GM12878 (cell line): ENCODE measurements at places on chromosomes 2 and 18. TPM values are rescaled to one million over a fixed set of nuclear protein-coding genes. Genes with fewer than 3 reads are reported as not detected.
A peak's percentile ranks its signal among the peaks of the same experiment; 100 is the strongest.

DNA sequence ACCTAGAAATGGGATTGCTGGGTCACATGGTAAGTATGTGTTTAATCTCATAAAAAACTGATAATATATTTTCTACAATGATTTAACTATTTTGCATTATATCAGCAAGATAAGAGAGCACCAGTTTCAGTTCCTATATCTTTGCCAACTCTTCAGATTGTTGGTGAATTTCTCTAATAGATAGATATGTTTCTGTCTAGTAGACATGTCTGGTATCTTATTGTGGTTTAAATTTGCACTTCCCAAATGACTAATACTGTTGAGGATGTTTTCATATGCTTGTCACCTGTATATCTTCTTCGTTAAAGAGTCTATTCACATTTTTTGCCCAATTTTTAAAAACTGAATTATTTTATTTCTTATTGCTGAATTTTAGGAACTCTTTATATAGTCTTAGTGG lies 113.8 kb upstream of the UXS1 start:
- no peak overlapping the region for H3K4me3 ChIP-seq
- no peaks in the 10 kb centered on the region for H3K36me3 ChIP-seq
- no peak overlapping the region for H3K27ac ChIP-seq
- no peaks in the 10 kb centered on the region for H3K27me3 ChIP-seq
- no peaks in the 10 kb centered on the region for H3K4me1 ChIP-seq
- DNase-seq: no peak

DNA sequence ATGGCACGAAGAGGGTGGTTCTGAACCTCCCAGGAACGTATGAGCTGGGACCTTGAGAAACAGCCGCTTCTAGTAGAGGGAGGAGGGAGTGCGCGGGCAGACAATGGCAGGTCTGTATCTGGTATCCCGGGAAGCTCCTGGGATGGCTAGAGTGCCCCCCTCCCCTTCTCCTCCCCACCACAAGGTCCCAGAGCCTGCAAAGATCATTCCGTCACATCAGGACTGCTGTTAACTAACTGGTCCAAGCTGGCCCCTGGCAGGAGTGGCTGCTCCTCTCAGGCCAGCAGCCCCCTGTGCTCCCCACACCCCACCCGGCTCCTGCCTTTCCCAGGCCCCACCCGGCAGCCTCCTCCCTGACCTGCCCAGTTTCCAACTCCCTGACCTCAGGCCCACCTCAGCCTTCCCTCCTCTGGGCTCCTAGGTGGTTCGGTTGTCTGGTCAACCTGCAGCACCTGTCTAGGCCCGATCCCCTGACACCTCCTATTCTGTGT lies 75.0 kb downstream of the TPO start:
- H3K36me3 ChIP-seq: no peaks in the 10 kb centered on the region
- no peak overlapping the region for H3K27ac ChIP-seq
- no peak overlapping the region for H3K4me3 ChIP-seq
- no peak for DNase-seq
- no peaks in the 10 kb centered on the region for H3K27me3 ChIP-seq

- H3K27me3 ChIP-seq: no peaks in the 10 kb centered on the region
- H3K27ac ChIP-seq: peak overlapping the region; percentile 99
- no peaks in the 10 kb centered on the region for H3K36me3 ChIP-seq
- H3K4me1 ChIP-seq: peaks cover 30% of the 10 kb centered on the region
Measured at GRCh38 chr2:231680285-231680991, 27.9 kb upstream of the PTMA start.

- no peak for DNase-seq
- peaks cover 4% of the 10 kb centered on the region for H3K27me3 ChIP-seq
Measured at GRCh38 chr2:120914839-120915521, 179.3 kb downstream of the GLI2 start.

The UGT1A3 gene
- not detected in 2 replicates for total RNA-seq

The VWA3B gene
- not detected in 2 replicates for total RNA-seq

GRCh38 chr2:122422384-122422991 lies 667.0 kb downstream of the TSN start:
- H3K27me3 ChIP-seq: no peaks in the 10 kb centered on the region
- H3K27ac ChIP-seq: no peak overlapping the region
- no peaks in the 10 kb centered on the region for H3K36me3 ChIP-seq
- no peak overlapping the region for H3K4me3 ChIP-seq
- no peaks in the 10 kb centered on the region for H3K4me1 ChIP-seq
- DNase-seq: no peak

DNA sequence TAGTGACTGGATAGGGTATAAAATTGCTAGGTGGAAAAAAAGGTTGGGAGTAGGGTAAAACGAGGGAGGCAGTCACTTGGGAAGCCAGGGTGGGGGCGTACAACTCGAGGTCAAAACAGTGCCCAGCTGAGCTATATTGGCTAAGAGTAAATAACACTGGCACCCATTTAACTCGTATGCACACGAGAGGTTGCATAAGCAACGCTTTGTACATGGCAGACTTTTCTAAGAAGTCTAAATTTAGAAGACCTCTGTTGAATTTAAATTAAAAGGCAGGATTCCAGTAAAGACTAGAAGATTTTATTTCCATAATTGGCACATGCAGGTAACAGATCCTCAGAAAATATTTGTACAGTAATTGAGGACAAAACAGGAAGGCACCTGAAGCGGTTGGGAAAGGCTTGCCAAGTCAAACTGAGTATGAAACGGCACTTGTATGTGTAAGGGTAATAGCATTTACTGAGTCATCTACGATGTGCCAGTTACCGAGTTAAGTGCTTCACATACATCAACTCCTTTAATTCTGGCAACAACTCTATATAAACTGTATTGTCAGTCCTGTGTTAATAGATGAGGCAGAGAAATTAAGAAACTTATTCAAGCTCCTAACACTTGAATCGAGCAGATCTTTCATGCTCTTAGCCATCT lies 1.4 kb upstream of the MALT1 start:
- H3K4me1 ChIP-seq: peaks cover 25% of the 10 kb centered on the region
- peak overlapping the region; percentile 93 for H3K27ac ChIP-seq
- H3K36me3 ChIP-seq: no peaks in the 10 kb centered on the region
- no peaks in the 10 kb centered on the region for H3K27me3 ChIP-seq
- peak; percentile 31 for DNase-seq

The FNDC4 gene
- 0.16 and 0.21 TPM in 2 replicates for total RNA-seq

GRCh38 chr18:37442477-37442876 lies 123.1 kb downstream of the CELF4 start:
- no peak overlapping the region for H3K4me3 ChIP-seq
- H3K36me3 ChIP-seq: no peaks in the 10 kb centered on the region
- H3K27me3 ChIP-seq: no peaks in the 10 kb centered on the region
- H3K4me1 ChIP-seq: no peaks in the 10 kb centered on the region; the same call in 1 of the 2 replicates
- DNase-seq: no peak
- H3K27ac ChIP-seq: no peak overlapping the region

The TDRD15 gene
- not detected in 2 replicates for total RNA-seq

GRCh38 chr18:70598406-70598805 lies 309.6 kb downstream of the SOCS6 start:
- no peaks in the 10 kb centered on the region for H3K4me1 ChIP-seq
- no peak overlapping the region for H3K27ac ChIP-seq
- H3K27me3 ChIP-seq: no peaks in the 10 kb centered on the region
- H3K4me3 ChIP-seq: no peak overlapping the region
- no peaks in the 10 kb centered on the region for H3K36me3 ChIP-seq

GRCh38 chr2:59314031-59314766 lies 1073.1 kb upstream of the FANCL start:
- H3K27me3 ChIP-seq: no peaks in the 10 kb centered on the region
- no peak for DNase-seq
- H3K4me3 ChIP-seq: no peak overlapping the region
- no peaks in the 10 kb centered on the region for H3K36me3 ChIP-seq

DNA sequence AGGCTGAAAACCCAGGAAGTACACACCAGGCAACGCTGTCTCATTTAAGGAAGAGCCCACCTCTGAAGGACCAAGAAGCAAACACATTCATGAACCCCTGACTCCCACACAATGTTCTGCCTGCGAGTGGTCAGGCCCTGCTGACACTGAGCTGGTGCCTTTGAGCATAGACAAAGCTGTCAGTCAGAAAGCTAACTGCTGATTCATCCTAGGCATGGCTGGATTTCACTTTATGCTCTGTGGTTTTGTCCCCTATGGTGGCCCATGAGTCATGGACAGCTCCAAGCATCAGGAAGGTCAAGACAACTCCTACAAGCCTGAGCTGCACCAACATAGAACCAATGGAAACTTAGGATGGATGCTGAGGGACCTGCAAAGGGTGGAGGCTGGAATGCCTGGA lies 78.9 kb downstream of the UXS1 start:
- H3K36me3 ChIP-seq: peaks cover 5% of the 10 kb centered on the region
- H3K4me3 ChIP-seq: no peak overlapping the region
- no peak overlapping the region for H3K27ac ChIP-seq
- no peaks in the 10 kb centered on the region for H3K4me1 ChIP-seq
- H3K27me3 ChIP-seq: no peaks in the 10 kb centered on the region

The ASAP2 gene
- 0.10 and 0.13 TPM in 2 replicates for total RNA-seq

DNA sequence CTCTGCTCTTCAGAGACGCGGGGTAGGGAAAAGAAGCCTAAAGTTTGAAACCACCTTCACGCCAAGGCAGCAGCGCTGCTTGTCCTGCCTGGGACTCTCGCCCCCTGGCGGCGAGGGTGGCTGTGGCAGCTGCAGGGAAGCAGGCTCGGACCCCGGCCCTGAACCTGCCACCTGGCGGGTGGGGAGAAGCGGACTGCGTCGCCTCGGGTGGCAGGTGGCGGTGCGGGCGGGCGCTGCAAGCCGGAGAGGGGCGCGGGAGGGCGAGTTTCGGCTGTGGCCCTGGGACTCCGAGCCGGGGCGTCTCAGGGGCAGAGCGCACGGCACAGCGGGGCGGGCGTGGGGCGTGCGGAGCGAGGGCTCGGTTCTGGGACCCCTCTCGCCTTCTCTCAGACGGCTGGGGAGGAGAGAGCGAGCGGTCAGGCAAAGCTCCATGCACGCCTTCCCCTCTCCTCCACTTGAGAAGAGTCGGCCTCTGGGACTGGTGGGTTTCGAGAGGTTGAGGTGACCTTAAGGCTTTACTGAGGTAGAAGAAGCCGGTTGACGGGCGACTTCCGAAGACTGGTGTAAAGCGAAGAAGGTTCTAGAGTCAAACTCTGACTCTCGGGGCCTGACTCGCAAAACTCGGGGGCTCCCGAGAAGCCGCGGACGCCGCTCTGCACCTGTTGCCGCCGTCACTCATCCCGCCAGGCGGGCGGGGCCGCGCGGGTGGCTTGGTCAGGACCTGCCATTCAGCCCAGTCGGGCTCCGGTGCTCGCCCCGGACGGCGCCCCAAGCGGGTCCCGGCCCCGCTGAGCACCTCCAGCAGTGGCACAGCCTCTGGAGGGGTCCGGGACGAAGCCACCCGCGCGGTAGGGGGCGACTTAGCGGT lies 1.1 kb upstream of the BOLL start:
- no peaks in the 10 kb centered on the region for H3K36me3 ChIP-seq
- H3K27me3 ChIP-seq: no peaks in the 10 kb centered on the region
- no peak for DNase-seq
- no peak overlapping the region for H3K4me3 ChIP-seq
- no peak overlapping the region for H3K27ac ChIP-seq
- no peaks in the 10 kb centered on the region for H3K4me1 ChIP-seq

- peak; percentile 80 for DNase-seq
- H3K27me3 ChIP-seq: no peaks in the 10 kb centered on the region
- peak overlapping the region; percentile 43; the same call in 1 of the 2 replicates for H3K4me3 ChIP-seq
- peaks cover 2% of the 10 kb centered on the region; the same call in 1 of the 2 replicates for H3K36me3 ChIP-seq
Measured at GRCh38 chr2:73963385-73964120, 21.2 kb upstream of the TET3 start.

The ACKR3 gene
- total RNA-seq: 7.0 and 7.4 TPM in 2 replicates

The WNT6 gene
- total RNA-seq: 0.44 TPM in 1 of 2 replicates, not detected in the other

- H3K36me3 ChIP-seq: no peaks in the 10 kb centered on the region
- H3K27me3 ChIP-seq: peaks cover 2% of the 10 kb centered on the region
- no peak overlapping the region for H3K4me3 ChIP-seq
- H3K27ac ChIP-seq: no peak overlapping the region
- H3K4me1 ChIP-seq: no peaks in the 10 kb centered on the region
Measured at GRCh38 chr18:37322492-37323035, 243.0 kb downstream of the CELF4 start.

The GREB1L gene
- 0.03 TPM in 1 of 2 replicates, not detected in the other for total RNA-seq

DNA sequence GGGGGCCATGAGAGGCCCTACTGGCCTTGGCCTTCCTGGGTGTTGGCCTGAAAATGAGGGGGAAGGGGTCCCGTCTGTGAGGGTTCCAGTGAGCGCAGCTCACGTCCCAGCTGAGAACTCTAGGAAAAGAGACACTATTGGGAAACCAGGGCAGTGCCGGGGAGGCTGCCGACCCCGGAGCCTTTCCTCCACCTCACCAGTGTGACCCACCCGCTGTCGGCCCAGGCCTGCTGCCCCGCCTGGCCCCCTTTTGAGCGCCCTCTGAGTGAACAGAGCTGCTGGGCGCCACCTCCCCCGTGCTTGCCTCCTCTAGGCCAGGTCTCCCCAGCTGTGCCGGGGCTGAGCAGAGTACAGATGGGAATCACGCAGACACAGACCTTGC lies 17.5 kb upstream of the ARHGEF4 start:
- no peak for DNase-seq
- no peaks in the 10 kb centered on the region for H3K36me3 ChIP-seq
- H3K4me1 ChIP-seq: peaks cover 9% of the 10 kb centered on the region
- no peak overlapping the region for H3K4me3 ChIP-seq
- H3K27ac ChIP-seq: no peak overlapping the region

The DYTN gene
- total RNA-seq: not detected in 2 replicates

GRCh38 chr2:207231967-207232366 lies 66.2 kb upstream of the KLF7 start:
- no peaks in the 10 kb centered on the region for H3K36me3 ChIP-seq
- H3K27me3 ChIP-seq: no peaks in the 10 kb centered on the region
- H3K4me3 ChIP-seq: no peak overlapping the region
- no peaks in the 10 kb centered on the region for H3K4me1 ChIP-seq

DNA sequence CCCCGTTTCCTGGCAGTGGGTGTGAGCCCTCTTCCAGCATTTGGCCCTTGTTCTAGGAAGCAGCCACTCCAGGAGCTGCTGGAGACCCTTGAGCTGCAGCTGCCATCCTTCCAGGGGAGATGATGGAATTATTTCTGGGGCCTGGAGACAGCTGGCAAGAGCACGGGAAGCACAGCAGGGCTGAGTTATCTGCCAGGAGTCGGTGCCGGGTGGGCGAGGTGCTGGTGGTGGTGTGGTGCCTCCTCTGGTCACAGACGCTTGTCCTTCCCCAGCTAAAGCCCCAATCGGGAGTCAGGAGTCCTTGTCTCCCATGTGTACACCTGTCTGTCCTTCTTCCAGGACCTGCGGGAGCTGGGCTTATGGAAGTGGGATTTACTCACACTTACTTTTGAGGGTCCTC lies 36.0 kb downstream of the DPYSL5 start:
- H3K27me3 ChIP-seq: no peaks in the 10 kb centered on the region; the same call in 1 of the 2 replicates
- no peaks in the 10 kb centered on the region for H3K36me3 ChIP-seq
- H3K4me1 ChIP-seq: peaks cover 9% of the 10 kb centered on the region
- H3K4me3 ChIP-seq: no peak overlapping the region

DNA sequence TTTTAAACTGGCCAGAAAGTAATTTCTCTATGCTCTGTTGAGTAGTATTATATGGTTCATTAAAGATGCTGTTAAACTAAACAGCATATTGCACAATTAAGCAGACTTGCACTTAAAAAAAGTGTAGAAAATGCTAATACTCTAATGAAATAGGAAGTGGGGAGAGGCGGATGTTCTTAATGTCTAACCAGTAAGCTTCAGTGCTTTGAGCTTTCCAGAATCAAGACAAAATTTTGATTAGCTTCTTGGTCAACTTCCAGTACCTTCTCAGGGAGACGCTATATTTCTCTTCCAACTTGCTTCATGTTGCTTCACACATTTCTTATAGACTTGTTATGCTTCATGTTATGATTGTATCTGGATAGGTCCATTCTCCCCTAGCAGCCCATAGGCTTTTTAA lies 89.1 kb downstream of the MAP2 start:
- no peak overlapping the region for H3K4me3 ChIP-seq
- DNase-seq: no peak
- no peaks in the 10 kb centered on the region for H3K27me3 ChIP-seq
- no peak overlapping the region for H3K27ac ChIP-seq
